Fibroblast of lung (primary cell): ENCODE measurements at places on chromosomes 12 and 14.

DNA sequence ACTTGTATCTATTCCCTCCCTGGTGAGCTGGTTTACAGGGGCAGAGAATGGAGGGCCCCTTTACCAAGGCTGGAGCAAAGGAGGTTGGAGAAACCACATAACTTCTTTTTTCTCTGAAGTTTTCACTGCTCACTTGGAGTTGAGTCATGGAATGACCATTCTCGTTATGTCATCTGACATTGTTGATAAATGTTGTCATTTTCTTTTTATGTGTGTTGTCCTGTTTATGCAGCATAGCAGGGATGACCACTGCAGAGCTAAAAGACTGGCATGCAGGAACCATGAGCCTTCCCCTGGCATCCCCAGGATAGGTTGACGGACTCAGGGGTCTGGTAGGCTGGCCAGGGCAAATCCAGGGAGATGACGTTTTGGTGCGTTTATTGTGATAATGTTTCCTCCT is 256.8 kb upstream of the DDHD1 start:
- DNase-seq = no peak

- DNase-seq = no peak
These were observed 18.2 kb downstream of the SYNDIG1L start for GRCh38 chr14:74407801-74408154.

- peak; percentile 26 for DNase-seq
These were observed 314.3 kb upstream of the OR4E1 start for GRCh38 chr14:21987937-21988336.

DNA sequence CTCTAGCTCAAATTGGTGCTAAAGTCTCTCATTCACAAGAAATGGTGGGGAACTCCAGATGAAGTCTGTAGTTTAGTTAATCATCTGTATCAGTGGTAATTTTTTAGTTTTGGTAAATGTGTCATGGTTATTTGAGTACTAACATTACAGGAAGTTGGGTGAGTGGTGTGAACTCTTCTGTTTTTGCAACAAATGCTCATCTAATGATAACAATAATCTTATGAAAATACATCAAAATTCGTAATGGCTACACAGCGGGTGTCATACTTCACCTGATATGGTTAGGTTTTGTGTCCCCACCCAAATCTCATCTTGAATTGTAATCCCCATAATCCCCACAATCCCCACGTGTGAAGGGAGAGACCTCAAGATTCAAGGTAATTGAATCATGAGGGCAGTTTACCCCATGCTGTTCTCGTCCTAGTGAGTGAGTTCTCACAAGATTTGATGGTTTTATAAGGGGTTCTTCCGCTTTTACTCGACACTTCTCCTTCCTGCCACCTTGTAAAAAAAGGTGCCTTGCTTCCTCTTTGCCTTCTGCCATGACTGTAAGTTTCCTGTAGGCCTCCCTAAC is 209.3 kb upstream of the FOXN3 start:
- DNase-seq = no peak

- no peak for DNase-seq
These were observed 15.9 kb downstream of the SYT10 start for GRCh38 chr12:33423706-33424105.

DNA sequence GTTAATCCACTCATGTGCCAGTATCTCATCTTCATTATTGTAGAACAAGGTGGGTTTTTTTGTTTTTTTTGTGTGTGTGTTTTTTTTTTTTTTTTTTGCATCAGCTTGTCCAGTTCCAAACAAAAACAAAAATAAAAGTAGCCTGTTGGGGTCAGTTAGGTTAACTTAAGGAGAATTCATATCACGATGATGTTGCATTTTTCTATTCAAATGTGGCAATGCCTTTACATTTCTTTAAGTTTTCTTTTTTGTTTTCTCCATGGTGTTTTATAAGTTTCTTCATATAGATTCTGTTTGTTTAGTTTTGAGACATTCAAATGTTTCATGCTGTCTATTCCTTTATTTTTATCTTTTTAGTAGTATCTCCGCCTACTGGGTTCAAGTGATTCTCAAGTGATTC is 16.2 kb upstream of the CATSPERB start:
- no peak for DNase-seq

GRCh38 chr12:44225149-44225510 is 389.2 kb downstream of the TMEM117 start:
- DNase-seq = no peak

DNA sequence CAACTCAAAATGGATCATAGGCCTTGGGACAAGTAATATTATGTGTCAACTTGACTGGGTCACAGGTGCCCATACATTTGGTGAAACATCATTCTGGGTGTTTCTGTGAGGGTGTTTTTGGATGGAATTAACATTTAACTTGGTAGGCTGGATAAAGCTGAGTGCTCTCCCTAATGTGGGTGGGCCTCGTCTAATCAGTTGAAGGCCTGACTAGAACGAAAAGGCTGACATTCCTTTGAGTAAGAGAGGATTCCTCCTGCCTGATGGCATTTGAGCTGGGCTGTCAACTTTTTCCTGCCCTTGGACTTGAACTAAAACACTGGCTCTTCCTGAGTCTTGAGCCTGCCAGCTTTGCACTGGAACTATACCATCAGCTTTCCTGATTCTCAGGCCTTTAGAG is 93.4 kb upstream of the ESRRB start:
- no peak for DNase-seq

- peak; percentile 72 for DNase-seq
These were observed 7.4 kb upstream of the EPS8 start for GRCh38 chr12:15796493-15797141.

- no peak for DNase-seq
These were observed 62.7 kb downstream of the CAND1 start for GRCh38 chr12:67331828-67332227.

DNA sequence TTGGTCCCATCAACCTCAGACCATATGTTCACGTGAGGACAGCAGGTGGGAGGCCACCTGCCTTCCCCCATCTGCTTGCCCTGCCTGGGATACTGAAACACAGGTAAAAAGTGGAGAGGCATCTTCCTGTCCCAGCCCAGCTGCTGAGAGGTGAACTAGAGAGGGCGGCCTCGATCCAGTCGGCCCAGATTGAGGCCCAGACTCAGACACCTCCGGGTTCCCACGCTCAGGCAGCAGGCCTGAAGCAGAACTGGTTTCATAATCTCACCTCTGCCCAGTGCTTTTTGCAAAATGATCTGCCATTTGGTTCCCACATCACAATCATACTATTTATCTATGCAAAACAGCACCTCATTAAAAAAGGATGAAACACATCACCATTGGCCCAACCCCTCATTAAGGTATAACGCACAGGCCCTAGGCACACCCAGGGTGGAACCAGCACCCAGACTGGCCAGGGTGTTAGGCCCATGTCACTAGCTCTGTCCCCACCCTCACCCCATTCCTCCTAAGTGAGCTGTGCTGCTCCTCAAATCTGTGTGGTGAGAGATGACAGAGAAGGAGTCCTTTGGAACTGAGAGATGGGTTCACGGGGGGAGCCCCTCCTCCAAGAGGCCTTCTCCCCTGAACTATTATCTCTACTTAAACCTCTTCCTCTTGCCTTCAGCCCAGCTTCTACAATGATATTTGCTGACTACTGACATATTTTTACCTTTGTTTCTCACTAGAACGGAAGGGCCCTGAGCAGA is 81.1 kb downstream of the ZFP36L1 start:
- DNase-seq = no peak

DNA sequence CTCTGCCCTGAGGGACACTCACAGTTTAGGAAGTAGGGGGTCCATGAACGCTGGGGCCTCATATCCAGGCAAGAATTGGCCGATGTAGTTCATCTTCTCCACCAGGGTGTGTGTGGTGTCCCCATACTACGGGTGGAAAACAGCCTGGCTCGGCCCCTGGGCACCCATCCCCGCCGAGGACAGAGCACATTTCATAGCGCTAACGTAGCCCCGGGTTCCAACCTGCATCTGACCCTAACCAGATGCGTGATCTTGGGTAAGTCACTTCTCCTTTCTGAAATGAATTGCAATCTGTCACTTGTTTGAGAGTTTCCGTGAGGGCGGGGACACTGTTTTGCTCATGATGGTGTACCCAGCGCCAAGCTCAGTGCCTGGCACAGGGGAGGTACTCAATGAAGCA is 9.0 kb downstream of the HPD start:
- DNase-seq = no peak

- DNase-seq = no peak
These were observed 186.2 kb downstream of the DUSP6 start for GRCh38 chr12:89166121-89166520.

- peak; percentile 81 for DNase-seq
These were observed 52.2 kb upstream of the CD163 start for GRCh38 chr12:7555752-7556151.

DNA sequence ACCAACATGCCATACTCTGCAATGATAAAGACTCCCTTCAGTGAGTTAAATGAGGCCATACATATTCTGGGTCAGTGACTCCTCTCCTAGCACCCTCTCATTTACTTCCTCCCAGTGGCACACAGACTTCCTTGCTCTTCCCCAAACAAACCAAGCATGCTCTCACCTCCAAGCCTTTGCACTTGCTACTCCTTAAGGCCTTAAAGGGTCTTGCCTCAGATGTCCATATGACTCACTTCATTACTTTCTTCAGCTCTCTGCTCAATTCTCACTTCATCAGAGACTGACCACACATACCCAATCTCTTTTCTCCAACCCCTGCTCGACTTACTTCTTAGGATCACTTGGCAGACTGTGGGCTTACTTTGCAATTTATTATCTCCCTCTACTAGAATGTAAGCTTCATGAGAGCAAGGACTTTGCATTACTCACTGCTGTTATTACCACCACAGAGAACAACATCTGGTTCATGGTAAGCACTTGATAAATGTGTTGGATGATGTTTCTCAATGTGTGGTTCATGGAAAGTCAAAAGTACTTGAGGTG is 22.8 kb downstream of the DDX24 start:
- DNase-seq = peak; percentile 29

DNA sequence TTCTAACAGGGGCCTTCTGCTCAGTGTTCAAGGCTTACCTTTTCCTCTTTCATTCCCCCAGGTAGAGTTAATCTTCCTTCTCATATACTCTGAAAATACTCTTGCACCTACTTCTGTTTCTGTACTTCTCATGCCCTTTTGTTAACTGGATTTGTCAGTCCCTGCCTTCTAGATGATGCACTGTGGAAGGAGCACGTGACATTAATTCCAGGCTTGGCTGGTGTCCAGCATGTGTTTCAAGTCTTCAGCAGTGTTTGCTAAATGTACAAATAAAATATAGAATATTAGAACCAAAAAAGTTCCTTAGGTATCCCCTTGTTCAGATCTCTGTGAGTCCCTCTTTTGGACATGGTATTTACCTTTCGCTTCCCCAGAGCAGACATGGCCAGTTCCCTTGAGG is 27.9 kb upstream of the EVL start:
- peak; percentile 72 for DNase-seq

GRCh38 chr14:80404413-80404812 is 193.1 kb upstream of the DIO2 start:
- DNase-seq = no peak

GRCh38 chr12:132085291-132085635 is 58.9 kb downstream of the DDX51 start:
- peak; percentile 32 for DNase-seq
